Natural killer cell (primary cell): ENCODE measurements at places on chromosomes 1 and 21. TPM values are rescaled to one million over a fixed set of nuclear protein-coding genes. Genes with fewer than 3 reads are reported as not detected.

GRCh38 chr1:202223121-202223860 lies 29.7 kb downstream of the LGR6 start:
- no peak overlapping the region for H3K4me3 ChIP-seq
- no peak for DNase-seq
- H3K27ac ChIP-seq, result no peak overlapping the region
- peaks cover 7% of the 10 kb centered on the region for H3K4me1 ChIP-seq
- H3K36me3 ChIP-seq, result peaks cover 2% of the 10 kb centered on the region

- H3K4me3 ChIP-seq, result no peak overlapping the region
- no peak for DNase-seq
- no peaks in the 10 kb centered on the region for H3K36me3 ChIP-seq
- no peaks in the 10 kb centered on the region for H3K27me3 ChIP-seq
Measured at GRCh38 chr1:162279136-162279498, 97.5 kb downstream of the SPATA46 start.

Gene GUCA2A
- total RNA-seq, result not detected

DNA sequence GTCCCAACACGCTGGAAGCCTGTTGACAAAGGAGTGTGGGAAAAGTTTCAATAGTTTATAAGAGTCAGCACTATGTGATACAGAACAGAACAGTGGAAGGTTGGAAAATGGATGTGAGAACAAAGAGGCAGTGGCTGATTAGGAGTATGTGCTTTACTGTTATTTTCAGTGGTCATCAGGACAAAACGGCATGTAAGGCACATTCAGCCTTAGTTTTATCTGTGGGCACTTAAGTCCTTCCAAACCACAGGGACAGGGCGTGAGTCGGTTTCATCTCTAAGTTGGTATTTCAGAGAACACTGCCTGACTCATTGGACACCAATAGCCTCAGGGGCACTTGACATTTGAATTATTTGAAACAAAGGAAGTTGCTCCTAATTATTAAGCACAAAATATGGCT lies 306.9 kb downstream of the ASTN1 start:
- no peaks in the 10 kb centered on the region for H3K4me1 ChIP-seq
- no peak for DNase-seq
- H3K27ac ChIP-seq, result no peak overlapping the region
- H3K4me3 ChIP-seq, result no peak overlapping the region

Gene ADPRS
- 9.6 TPM for total RNA-seq

Gene FCRL6
- 138 TPM for total RNA-seq

Gene TRIM17
- total RNA-seq, result 8.4 TPM

GRCh38 chr1:15110128-15110866 lies 43.2 kb upstream of the TMEM51 start:
- no peaks in the 10 kb centered on the region for H3K27me3 ChIP-seq
- no peak for DNase-seq
- H3K4me1 ChIP-seq, result peaks cover 3% of the 10 kb centered on the region
- no peaks in the 10 kb centered on the region for H3K36me3 ChIP-seq
- H3K4me3 ChIP-seq, result no peak overlapping the region
- H3K27ac ChIP-seq, result no peak overlapping the region

- H3K27ac ChIP-seq, result peak overlapping the region; percentile 87
- H3K36me3 ChIP-seq, result no peaks in the 10 kb centered on the region
- DNase-seq, result no peak
- H3K4me1 ChIP-seq, result peaks cover 38% of the 10 kb centered on the region
- H3K4me3 ChIP-seq, result no peak overlapping the region
Measured at GRCh38 chr1:185438936-185439335, 121.9 kb upstream of the IVNS1ABP start.

Gene RXRG
- not detected for total RNA-seq

- H3K27ac ChIP-seq, result no peak overlapping the region
- no peak for DNase-seq
- H3K36me3 ChIP-seq, result no peaks in the 10 kb centered on the region
Measured at GRCh38 chr1:156937883-156938282, 17.5 kb downstream of the LRRC71 start.

- H3K27ac ChIP-seq, result no peak overlapping the region
- no peak overlapping the region for H3K4me3 ChIP-seq
- peaks cover 9% of the 10 kb centered on the region for H3K27me3 ChIP-seq
- H3K36me3 ChIP-seq, result no peaks in the 10 kb centered on the region
- H3K4me1 ChIP-seq, result no peaks in the 10 kb centered on the region
Measured at GRCh38 chr1:30877205-30877912, 31.2 kb downstream of the SDC3 start.

DNA sequence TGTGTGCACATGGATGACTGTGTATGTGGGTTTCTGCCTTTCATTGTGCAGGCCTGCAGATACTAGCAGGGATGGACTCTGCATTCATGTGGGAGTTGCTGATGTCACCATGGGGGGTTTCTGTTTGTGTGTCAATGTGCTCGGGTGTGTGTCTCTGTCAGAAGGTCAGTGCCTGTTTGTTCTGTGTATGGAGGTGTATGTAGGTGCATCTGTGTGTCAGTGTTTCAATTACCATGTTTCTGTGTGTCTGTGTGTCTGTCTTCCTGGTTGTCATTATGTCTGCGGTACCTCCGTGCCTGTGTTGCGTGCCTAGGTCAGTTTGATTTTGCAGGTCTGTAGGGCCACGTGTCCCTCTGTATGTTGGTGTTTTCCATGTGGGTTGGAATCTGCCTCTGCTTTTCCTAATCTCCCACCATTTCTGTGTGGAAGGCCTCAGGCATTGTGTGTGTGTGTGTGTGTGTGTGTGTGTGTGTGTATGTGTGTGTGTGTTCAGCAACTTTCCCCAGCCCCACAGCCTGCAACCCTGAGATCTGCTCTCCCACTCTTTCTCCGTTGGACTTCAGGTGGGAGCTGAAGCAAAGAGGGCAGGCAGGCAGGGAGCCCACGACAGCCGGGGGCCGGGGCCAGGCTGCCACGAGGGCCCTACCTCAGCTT lies 36.7 kb upstream of the WASF2 start:
- H3K27me3 ChIP-seq, result no peaks in the 10 kb centered on the region
- H3K4me1 ChIP-seq, result peaks cover 55% of the 10 kb centered on the region
- H3K4me3 ChIP-seq, result no peak overlapping the region

DNA sequence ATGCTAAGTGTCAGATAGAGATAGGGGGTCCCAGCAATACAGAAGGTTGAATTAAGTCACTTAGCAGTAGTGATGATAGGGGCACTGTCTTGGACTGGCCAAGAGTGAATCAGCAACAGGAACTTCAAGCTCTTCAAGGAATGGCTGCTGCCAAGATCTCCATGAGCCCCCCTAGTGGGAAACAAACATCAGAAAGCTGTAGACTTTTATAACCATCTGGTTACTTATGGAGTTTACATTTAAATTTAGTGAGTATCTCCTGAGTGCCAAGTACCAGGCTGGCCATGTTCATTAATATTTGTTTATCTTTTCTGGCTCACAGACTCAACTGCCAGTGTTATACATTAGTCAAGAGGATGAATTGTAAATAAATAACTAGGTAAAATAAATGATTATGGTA lies 327.3 kb downstream of the TTLL7 start:
- H3K4me3 ChIP-seq, result no peak overlapping the region
- H3K27ac ChIP-seq, result no peak overlapping the region
- no peak for DNase-seq
- no peaks in the 10 kb centered on the region for H3K36me3 ChIP-seq

Gene SLFNL1
- total RNA-seq, result 0.18 TPM

DNA sequence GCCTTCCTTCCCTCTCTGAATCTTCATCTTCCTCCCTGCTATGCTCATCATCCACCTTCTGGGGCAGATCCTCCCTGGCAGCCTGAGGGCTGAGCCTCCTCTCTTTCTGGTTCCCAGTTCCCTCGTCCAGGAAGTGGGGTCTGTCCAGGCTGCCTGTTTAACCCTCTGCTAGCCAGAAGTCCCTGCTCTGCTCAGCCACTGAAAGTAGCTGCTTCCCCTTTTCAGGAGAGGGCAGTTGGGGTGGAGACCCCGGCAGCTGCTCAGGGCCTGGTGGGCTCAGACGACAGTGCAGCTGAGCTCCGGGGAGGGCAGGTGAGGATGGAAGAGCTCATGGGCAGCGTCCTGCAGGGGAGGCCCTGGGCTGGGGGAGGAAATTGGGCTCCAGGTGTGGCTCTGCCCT lies 43.1 kb upstream of the ETV3 start:
- no peaks in the 10 kb centered on the region for H3K36me3 ChIP-seq
- no peak for DNase-seq
- no peak overlapping the region for H3K27ac ChIP-seq

Gene TMEM81
- 2.5 TPM for total RNA-seq

- no peak for DNase-seq
- peak overlapping the region; percentile 43 for H3K4me3 ChIP-seq
- H3K27me3 ChIP-seq, result no peaks in the 10 kb centered on the region
- H3K36me3 ChIP-seq, result peaks cover 16% of the 10 kb centered on the region
- peaks cover 81% of the 10 kb centered on the region for H3K4me1 ChIP-seq
- H3K27ac ChIP-seq, result peak overlapping the region; percentile 99
Measured at GRCh38 chr1:15408890-15409387, 749 bp upstream of the EFHD2 start.

- no peak for DNase-seq
- no peaks in the 10 kb centered on the region for H3K27me3 ChIP-seq
- H3K36me3 ChIP-seq, result no peaks in the 10 kb centered on the region
- no peak overlapping the region for H3K4me3 ChIP-seq
- no peak overlapping the region for H3K27ac ChIP-seq
Measured at GRCh38 chr21:37670883-37671282, 245.4 kb downstream of the KCNJ6 start.

Gene IGSF9
- not detected for total RNA-seq

- H3K27ac ChIP-seq, result no peak overlapping the region
- H3K4me3 ChIP-seq, result no peak overlapping the region
- no peaks in the 10 kb centered on the region for H3K27me3 ChIP-seq
- peaks cover 14% of the 10 kb centered on the region for H3K4me1 ChIP-seq
- peaks cover 51% of the 10 kb centered on the region for H3K36me3 ChIP-seq
- peak; percentile 75 for DNase-seq
Measured at GRCh38 chr1:200971955-200972711, 51.4 kb downstream of the KIF21B start.

Gene GPA33
- total RNA-seq, result 4.6 TPM

Gene MNDA
- total RNA-seq, result 7.0 TPM

DNA sequence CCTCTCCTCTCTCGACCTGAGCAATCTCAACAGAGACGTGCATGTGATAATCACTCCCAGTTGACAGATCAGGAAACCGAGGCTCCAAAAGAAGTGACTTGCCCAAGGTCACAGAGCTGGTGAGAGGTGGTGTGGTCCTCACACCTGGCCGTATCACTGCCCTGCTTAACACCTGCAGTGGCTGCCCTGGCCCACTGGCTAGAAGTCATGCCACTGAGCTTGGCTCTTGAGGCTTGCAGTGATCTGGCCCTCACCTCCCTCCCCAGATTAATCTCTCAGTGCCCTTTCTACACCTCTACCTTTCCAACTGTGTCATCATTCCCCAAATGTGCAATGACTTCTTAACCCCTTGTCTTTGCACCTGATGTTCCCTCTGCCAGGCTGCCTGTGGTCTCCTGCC lies 38.8 kb downstream of the CDCP2 start:
- H3K36me3 ChIP-seq, result no peaks in the 10 kb centered on the region
- H3K27ac ChIP-seq, result no peak overlapping the region
- no peak for DNase-seq
- no peaks in the 10 kb centered on the region for H3K4me1 ChIP-seq
- H3K4me3 ChIP-seq, result no peak overlapping the region

DNA sequence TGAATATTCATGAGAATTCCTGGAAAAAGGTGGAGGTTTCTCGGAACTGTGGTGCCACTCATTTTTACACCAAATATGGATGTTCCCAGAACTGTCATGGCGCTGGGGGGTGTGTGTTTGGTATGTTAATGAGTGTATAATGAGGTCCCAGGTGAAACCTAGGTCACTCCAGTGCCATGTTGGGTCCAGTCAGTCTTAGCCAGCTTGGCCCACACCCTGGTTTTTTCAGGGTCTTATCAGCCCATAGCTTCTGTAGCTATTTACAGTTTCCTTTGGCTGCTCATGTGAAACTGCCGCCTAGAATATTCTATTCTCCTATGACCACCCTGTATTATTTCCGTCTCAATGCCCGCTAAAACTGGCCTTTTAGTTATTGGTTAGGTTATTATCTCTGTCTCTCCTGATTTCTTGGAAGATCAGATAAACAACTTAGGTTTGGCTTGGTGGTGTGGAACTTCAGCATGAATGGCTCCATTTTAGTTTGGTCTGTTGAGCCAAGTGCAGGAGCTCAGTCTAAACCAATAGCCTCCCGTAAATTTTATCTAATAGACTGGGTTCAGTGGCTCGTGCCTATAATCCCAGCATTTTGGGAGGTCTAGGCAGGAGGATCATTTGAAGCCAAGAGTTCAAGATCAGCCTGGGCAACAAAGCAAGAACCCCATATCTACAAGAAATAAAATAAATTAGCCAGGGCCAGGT lies 42.1 kb upstream of the EDARADD start:
- H3K27me3 ChIP-seq, result no peaks in the 10 kb centered on the region
- no peak for DNase-seq
- no peak overlapping the region for H3K4me3 ChIP-seq
- no peaks in the 10 kb centered on the region for H3K4me1 ChIP-seq

Gene B3GALT5
- not detected for total RNA-seq

Gene TRIM63
- not detected for total RNA-seq

Gene IL23R
- total RNA-seq, result 0.31 TPM

DNA sequence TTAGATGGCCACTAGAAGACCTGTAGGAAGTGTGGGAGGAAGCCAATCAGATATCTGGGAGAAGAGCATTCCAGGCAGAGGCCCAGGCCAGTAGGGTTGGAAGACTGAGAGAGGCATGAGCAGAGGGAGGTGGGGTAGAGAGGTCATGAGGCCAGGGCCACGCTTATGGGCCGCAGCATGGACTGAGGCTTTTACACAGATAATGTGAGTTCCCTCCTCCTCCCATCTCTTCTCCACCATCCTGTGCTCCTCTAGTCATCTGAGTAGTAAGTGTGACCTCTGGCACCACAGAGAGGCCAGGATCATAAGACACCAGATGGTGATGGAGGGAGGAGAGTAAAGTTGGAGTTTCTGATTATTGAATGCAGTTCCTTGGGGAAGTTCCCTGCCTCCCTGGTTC lies 17.1 kb downstream of the TTC22 start:
- H3K27me3 ChIP-seq, result no peaks in the 10 kb centered on the region
- no peak for DNase-seq
- H3K4me1 ChIP-seq, result no peaks in the 10 kb centered on the region
- H3K4me3 ChIP-seq, result no peak overlapping the region
- peaks cover 39% of the 10 kb centered on the region for H3K36me3 ChIP-seq

- DNase-seq, result peak; percentile 26
- no peaks in the 10 kb centered on the region for H3K27me3 ChIP-seq
- H3K4me1 ChIP-seq, result peaks cover 4% of the 10 kb centered on the region
- no peaks in the 10 kb centered on the region for H3K36me3 ChIP-seq
- H3K27ac ChIP-seq, result no peak overlapping the region
- no peak overlapping the region for H3K4me3 ChIP-seq
Measured at GRCh38 chr1:244353551-244354091, 98.1 kb downstream of the ADSS2 start.

Gene TRIM46
- total RNA-seq, result 0.94 TPM

Gene ESRRG
- not detected for total RNA-seq

Gene SPRR1B
- not detected for total RNA-seq
